ENCODE measurements at places on chromosomes 11 and 22. TPM values are rescaled to one million over a fixed set of nuclear protein-coding genes. Genes with fewer than 3 reads are reported as not detected.
A peak's percentile ranks its signal among the peaks of the same experiment; 100 is the strongest.

DNA sequence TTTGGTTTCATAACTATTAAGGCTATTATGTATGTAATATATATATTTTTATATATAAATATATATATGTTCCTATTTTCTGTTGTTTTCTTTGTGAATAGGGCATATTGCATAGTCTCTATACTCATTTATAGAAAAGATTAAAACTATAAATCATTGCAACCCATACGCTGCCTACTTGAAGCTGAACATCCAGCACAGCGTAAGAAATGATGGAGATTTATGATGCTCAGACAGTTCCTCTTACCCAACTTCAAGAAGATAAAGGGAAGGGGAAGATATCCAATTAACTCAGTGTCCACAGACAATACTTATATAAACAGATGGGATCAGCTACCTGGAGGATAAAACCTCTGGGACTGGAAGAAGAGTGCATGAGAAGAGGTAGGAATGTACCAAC lies 791.7 kb downstream of the FAM181B start:
- no peak for DNase-seq

The TRIM51 gene
- not detected for polyA plus RNA-seq

DNA sequence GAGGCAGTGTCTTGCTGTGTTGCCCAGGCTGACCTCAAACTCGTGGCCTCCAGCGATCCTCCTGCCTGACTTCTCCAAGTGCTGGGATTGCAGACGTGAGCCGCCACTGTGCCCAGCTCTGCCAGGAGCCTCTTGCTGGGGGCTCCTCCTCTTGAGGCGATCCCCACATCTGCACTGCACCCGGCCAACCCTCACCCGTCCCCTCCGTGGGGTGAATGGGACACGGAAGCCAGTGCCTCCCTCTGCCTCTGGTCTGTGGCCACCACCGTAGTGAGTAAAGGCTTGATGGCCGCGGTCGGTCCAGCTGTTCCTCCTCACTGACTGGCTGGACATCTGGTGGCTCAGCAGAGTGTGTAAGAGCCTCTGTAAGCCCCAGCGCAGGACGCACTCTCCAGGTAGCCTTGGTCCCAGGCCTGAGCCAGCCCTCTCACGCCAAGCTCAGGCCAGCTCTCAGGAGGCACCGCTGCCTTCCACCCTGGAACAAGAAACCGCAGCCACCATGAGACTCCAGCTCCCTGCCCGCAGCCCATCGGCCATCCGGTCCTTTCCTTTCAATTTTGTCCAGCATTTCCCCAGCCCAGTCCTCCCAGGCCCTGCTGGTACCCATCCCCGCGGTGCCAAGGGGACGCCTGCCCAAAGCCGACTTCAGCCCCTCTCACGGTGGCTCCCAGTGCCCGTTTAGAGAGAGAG lies 100.3 kb downstream of the BRD1 start:
- no peak for DNase-seq

- DNase-seq = no peak
Observed at GRCh38 chr11:75403983-75404658, 4.8 kb downstream of the RPS3 start.

DNA sequence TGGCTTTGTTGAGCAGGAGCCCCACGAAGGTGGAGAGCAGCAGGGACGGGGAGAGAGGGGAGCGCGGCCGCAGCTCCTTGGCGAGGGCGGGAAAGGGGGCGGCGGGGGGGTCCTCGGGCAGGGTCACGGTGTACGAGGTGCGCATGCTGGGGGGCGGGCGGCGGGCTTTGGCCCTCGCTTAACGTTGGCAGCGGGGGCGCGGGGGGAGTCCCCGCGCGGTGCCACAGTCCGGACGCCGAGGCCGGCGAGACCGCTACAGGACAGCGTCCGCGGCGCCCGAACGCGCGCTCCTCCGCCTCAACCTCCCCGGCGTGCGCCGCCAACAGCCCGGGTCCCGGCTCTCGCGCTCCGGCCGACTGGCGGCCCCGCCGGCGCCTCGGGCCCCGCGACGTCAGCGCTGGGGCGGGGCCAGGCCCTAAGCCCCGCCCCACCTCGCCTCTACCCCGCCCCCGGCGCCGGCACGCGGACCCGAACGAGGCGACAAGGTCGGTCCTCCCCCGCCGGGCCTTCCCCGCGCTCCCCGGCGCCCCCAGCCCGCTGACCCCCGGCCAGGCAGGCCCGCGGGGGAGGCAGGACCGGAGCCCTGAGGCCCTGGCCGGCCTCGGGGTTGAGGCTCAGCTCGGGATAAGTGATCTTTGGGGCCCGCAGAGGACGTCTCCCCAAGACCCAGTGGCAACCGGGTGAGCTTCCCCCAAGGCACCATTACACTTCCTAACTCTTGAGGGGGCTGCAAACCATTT lies 17.5 kb downstream of the USP2 start:
- DNase-seq = peak; percentile 82

The CLDN5 gene
- polyA plus RNA-seq = 39.5 TPM

GRCh38 chr11:134417871-134418840 lies 6.1 kb upstream of the B3GAT1 start:
- DNase-seq = no peak

- no peak for DNase-seq
Observed at GRCh38 chr11:125955856-125956255, 10.0 kb downstream of the VSIG10L2 start.

DNA sequence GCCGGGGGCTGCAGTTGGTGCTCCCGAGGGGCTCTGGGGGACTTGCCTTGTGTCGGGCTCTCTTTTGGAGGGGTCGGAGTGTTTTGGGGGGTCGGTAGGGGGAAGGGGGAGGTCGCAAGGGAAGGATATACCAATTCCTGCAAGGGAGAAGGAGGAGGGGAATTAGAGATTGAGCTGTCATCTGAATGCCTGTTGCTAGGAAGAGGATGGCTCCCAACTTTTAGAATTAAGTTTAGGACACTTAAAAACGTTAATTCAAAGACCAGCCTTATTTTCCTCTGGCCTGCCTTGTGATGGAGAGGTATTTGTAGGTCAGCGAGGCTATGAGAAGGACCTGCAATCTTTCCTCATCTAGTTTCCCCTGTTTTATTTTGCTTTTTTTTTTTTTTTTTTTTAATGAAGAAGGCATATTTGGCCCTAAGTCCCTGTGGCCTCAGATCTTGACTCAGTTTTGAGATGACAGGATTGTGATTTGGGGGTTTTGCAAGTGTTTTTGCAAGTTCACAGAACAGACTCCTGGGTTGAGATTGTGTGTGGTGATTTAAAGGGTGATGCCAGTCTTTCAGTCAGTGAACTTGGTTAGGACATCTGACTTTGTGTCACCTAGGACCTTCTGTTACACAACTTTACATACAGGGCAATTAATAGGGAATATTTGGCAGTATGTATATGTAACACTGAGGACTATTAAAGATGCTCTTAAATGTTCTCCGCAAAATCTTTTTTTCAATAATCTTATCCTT lies 672 bp downstream of the TMEM135 start:
- no peak for DNase-seq

GRCh38 chr11:2645779-2646118 lies 54.0 kb downstream of the KCNQ1OT1 start:
- DNase-seq = no peak

DNA sequence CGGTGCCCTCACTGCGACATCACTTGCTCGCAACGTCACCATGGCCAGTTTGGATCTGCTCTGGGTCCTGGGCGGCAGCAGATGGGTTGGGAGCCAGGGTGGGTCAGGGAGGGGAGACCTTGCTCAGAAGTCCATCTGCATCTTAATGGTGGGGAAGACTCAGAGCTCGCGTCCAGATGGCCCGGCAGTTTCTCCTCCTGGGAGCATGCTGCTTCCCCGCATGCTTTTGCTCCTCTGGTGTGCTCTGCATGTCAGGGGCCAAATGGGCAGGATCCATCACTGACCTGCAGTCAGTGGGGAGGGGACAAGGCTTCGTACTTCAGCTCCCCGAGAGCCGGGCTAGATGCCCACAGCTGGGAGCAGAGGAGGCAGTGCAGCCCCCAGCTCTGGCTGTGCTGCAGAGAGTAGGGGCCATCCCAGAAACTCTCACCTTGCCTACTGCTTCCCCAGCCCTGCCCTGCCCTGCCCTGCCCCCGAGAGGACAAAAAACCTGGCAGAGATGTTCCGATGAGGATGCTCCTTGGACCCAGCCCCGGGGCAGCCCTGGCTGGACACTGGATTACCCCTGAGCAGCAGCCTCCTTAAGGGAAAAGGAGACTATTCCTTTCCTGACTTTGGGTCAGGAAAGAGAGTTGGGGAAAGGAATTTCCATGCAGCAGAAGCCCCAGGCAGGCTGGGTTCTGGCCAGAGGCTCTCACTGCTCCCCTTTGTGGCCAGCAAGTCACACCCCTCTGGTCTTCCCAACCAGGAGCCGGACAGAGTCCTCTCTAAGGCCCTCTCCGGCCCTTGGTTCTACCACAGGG lies 149.9 kb downstream of the PKNOX2 start:
- DNase-seq = no peak

DNA sequence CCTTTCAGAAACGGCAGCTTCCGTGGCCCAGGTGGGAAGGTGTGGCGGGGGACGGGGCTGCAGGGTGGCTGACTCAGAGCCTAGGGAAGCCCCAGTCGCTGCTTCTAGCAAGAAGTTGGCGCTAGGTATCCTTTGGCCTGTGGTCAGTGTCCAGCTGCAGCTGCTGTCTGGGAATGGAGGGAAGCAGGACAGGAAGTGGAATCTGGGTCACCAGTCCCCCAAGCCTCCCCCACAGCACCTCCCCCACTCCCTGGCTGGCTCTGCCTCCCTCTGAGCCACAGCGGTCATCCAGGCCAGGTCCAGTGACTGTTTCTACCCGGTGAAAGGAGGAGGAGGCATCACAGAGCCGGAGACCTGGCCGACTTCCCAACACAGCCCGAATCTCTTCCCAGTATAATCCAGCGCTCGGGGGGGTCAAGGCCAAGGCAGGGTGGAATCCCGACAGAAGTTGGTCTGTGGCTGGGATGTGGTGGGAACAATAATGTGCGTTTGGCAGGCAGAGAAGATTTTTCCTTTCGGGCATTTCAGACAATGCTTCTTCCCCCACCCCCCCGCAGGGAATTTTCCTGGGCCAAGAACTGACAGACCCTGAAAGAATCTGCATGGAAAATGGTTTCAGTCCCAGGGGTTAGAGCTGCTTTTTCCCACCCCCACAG lies 45.1 kb downstream of the C11orf96 start:
- peak; percentile 97 for DNase-seq

DNA sequence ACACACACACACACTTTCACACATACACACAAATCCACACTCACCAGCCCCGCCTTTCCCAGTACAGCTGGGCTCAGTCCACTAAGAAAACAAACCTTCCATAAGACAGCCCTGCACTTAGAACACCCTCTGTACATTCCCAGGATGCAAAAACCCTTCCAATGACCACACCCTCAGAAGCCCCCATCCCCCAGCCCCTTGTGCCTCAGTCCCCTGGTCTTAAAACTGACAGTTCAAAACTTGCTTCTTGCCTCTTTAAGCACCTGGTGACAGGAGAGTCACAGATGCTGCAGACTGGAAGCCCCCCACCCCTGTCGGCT lies 23.0 kb downstream of the APLNR start:
- DNase-seq = no peak

DNA sequence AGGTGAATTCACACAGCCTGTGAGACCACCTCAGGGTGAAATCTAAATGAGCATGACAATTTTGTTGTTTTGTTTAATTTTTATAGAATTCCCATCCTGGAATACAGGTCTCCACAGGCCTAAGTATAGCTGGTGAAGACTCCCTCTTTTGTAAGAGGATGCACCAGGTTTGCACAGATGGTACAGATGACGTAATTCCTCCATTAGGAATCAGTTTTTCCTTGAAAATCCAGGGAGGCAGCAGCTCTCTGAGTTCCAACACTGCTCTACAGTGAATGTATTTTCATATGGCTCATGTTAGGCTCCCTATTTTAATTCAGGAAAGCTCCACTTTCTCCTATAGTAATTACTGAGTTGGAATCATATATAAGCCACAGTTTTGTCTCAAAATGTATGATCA lies 47.2 kb downstream of the USP28 start:
- DNase-seq = no peak

DNA sequence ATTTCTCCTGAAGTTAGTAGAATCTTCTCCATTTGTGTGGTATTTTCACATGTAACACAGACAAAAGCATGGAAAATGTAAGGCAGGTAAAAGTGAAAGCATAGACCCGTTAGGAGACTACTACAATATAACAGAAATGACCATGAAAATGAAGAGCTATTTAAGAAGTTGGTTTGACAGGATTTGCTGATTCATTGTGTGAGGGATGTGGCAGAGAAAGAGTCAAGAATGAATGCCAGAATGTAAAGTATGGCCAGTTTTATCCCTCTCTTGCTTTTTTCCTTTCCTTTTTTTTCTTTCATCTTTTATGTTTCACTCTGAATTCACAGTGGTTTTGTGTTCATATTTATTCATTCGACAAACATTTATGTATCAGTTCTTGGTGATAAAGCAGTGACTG lies 115.9 kb downstream of the ARFGAP2 start:
- DNase-seq = no peak

- no peak for DNase-seq
Observed at GRCh38 chr22:49057910-49058309, 769.8 kb downstream of the BRD1 start.

The CYP2D6 gene
- 0.19 TPM for polyA plus RNA-seq

- DNase-seq = no peak
Observed at GRCh38 chr11:121515335-121515671, 62.5 kb upstream of the SORL1-AS1 start.

The IL10RA gene
- polyA plus RNA-seq = 3.9 TPM

Data from heart left ventricle (tissue), 16 donors.